ENCODE measurements at places on chromosomes 13 and 19.
A peak's percentile ranks its signal among the peaks of the same experiment; 100 is the strongest.

DNA sequence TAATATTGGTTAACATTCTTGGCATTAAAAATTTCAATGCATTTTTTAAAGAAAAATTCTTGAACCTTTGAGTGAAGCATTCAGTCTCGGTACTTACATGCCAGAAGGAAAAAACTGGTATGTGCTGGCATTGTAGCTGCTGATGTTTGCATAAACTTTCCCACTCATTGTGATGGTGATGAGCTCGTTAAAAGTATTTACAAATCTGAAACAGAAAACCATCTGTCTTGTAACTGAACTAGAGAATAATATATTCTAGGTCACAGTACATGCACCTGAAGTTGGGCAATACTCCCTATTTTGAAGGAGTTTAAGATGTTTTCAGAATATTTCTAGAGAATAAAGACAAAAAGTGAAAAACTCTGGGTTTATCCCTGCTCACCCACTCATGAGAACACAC, 64.1 kb downstream of the SLC15A1 start:
- DNase-seq, result no peak

DNA sequence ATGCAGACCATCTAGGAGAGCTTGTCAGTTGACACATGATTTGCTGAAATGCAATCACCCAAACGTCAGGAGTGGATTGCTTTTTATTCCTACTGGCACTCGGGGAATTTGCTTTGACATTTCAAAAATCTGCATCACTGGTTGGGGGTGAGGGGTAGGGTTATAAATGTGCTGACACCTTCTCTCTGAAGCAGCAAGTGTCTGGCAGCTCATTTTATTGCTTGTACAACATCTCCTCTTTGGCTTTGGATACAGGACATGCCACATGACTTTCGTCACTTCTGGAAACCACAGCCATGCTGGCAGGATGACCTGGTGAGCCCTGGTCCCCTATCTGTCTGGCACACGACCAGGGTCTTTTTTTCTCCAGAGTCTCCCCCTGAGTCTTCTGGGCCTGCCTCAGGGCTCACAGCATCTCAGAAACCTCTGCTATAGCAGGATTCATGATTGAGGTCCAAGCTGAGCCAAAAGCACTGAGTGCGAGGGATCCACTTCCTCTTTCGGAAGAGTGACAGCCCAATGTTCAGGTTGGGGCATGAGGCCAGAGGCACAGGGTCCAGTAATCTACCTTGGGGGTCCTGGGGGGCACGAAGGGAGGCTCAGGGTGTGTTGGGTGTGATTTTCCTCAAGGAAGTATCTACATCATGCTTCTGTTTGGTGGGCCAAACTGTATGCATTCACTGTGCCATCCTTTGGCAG, 60.1 kb downstream of the HSPH1 start:
- DNase-seq, result no peak

DNA sequence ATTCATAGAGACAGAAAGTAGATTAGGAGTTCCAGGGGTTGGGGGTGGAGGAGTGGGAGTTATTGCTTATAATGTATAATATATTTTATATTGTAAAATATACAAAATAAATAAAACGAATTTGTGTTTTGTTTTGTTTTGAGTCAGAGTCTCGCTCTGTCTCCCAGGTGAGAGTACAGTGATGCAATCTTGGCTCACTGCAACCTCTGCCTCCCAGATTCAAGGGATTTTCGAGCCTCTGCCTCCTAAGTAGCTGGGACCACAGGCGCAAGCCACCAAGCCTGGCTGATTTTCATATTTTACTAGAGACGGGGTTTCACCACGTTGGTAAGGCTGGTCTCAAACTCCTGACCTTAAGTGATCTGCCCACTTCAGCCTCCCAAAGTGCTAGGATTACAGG, 2.5 kb upstream of the GADD45GIP1 start:
- DNase-seq, result no peak

DNA sequence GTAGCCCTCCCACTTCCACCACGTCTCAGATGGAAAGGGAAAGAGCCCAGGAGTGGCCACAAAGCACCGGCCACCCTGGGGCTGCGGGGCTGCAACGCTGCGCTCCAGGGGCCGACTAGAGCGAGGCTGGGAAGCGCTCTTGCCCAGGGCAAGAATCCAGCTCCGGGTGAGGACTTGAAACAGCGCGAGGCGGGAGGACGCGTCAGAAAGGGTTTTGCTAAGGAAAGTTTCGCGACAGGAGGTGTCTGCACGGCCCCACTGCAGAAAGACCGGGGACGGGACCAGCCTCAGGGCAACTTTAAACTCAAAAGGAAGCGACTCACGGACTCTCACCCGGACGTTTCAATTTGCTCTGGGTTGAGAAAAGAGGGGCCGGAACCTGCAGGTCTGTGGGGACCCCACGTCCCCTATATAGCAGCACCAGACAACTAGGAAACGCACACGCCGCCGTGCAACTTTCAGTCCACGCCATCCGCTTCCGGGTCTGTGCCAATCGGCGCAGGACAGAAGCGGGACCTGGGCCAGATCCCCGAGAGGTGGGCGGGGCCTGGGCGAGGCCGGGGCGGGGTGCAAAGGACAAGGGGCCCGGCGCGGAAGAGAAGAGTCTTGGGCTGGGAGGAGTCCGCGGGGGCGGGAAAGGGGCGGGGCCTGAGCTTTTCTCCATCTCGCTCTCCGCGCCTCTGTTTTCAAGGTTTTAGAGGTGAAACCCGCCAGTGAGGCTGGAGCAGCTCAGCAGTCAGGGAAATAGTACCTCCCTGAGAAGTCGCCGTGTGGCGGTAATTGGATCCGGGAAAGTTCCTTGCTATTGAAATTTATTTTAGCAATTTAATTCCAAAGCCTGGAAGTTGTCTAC, at the start of gene ZNF816:
Gene ZNF816, minus strand, starts transcription at position 488 of the 853 bp plus-strand sequence. CDS start 6,792 bp downstream, outside the sequence.
- DNase-seq, result peak; percentile 93

GRCh38 chr19:7973883-7974282, 30.4 kb upstream of the TIMM44 start:
- no peak for DNase-seq

GRCh38 chr13:72782717-72783116, 784 bp downstream of the PIBF1 start:
- DNase-seq, result peak; percentile 25

GRCh38 chr19:39506944-39507714, 7.8 kb upstream of the SELENOV start:
- peak; percentile 55 for DNase-seq

- peak; percentile 46 for DNase-seq
Observed at GRCh38 chr13:67367399-67367798, 137.3 kb upstream of the PCDH9 start.

GRCh38 chr19:19777692-19778091, 43.9 kb downstream of the ZNF506 start:
- DNase-seq, result peak; percentile 12

DNA sequence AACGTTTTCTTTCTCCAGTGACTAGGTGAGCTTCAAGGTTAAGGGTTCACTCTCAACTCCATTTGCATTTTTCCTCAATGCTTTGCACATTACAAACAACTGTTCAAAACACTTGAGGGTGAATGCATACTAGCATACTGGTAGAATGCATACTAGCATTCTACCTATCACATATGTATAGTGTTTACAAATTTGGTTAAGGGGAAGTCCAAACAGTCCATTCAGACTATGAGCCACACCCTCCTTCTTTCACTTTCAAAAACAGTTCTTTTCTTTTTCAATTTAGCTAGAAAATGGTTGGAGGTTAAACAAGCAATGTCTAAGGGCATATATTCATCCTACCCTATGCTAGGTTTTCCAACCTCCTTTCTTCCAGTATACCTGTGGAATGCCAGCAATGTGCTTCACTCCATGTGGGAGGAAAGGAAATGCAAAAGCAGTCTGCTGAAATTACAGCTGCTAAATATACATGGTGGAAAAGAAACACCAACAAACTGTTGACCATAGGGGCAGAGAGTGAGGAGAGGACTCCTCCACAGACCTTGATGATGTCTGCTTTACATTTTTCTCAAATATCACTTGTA, 102.6 kb downstream of the DOCK9 start:
- DNase-seq, result no peak

GRCh38 chr13:75329723-75330122, 152.2 kb downstream of the TBC1D4 start:
- DNase-seq, result no peak

DNA sequence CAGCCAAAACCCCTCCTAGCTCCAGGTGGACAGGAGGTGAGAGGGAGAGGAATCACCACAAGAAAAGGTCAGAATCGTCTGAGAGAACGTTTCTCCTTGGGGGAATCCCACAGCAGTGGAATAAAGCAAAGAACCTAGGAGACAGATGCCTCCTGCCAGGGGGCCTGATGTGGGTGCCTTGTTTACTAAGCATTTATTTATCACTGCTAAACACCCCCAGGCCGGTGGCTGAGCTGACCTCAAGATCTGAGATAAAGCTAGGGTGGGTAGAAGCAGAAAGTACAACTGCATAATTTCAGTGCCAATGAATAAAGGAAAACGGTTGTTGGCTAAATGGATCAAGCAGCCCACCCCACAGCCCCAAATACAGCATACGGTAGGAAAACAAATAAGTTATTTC, 33.9 kb upstream of the ATP11A start:
- no peak for DNase-seq

DNA sequence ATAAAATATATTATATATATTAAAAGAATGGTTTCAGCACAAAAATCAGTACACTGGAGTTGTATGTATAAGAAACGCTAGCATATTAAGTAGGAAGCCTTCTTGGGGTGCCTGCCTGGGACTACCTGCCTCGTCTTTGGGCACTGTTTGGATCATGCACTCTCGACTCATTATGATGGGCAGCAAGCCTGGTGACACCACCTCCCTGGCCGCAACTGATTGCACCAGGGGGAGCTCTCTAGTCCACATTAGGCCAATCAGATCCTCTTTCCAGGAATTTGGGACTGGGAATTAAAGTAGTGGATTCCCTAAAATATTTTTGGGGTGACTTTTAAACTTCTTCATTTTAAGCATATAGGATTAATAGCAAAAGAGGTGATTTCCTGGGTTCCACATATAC, 56.0 kb upstream of the RGCC start:
- no peak for DNase-seq

DNA sequence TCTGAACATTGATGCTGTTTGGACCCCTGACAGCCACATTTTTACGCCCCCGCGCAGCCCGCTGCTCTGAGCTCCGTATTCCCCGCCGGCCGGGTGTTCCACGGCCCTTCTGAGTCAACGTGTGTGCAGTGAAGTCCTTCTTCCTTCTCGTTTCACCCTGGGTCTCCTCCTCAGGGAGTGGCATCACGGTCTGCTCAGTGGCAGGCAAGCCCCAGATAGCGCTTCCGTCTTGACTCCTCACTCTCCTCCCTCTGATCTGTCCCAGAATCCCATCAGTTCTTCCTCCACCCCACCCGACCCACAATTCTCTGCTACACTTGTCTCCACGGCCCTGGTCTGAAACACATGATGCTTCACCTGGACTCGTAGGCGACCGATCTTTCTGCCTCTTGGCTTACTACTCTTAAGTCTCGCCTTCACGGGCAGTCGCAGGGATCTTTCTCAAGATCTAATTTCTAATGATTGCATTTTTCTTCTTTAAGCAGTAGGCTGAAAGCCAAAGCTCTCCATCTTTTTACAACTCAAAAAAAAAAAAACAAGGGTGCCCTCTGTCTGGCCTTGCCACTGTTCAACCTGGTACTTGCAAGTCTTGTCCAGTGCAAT, 33.9 kb downstream of the CCNE1 start:
- peak; percentile 17 for DNase-seq

GRCh38 chr13:43309311-43309710, 285.9 kb downstream of the DNAJC15 start:
- DNase-seq, result no peak

- no peak for DNase-seq
Observed at GRCh38 chr19:14497228-14497921, 1.4 kb upstream of the GIPC1 start.

- no peak for DNase-seq
Observed at GRCh38 chr13:95703576-95703975, 26.6 kb downstream of the DNAJC3 start.

GRCh38 chr19:34409189-34410164, 5.3 kb downstream of the PDCD2L start:
- DNase-seq, result no peak

- DNase-seq, result no peak
Observed at GRCh38 chr13:86298725-86299124, 499.5 kb upstream of the SLITRK6 start.

DNA sequence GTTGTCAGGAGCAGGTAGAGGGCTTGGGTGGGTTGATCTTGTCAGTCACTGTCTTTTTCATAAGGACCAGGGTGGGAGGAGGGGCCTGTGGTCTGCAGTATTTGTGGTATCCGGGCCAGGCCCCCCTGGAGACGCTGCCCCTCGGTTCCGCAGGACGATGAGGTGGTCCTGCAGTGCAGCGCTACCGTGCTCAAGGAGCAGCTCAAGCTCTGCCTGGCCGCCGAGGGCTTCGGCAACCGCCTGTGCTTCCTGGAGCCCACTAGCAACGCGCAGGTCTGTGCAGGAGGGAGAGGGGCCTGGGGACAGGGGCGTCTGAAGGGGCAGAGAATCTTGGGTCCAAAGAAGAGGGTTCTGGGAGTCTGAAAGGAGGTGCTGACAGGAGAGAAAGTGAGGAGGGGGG, 7.1 kb downstream of the RYR1 start:
- no peak for DNase-seq

Data from LHCN-M2 (cell line).